ENCODE measurements at places on chromosomes 4 and X. TPM values are rescaled to one million over a fixed set of nuclear protein-coding genes. Genes with fewer than 3 reads are reported as not detected.

Gene CD40LG
- 1.6 TPM for total RNA-seq

DNA sequence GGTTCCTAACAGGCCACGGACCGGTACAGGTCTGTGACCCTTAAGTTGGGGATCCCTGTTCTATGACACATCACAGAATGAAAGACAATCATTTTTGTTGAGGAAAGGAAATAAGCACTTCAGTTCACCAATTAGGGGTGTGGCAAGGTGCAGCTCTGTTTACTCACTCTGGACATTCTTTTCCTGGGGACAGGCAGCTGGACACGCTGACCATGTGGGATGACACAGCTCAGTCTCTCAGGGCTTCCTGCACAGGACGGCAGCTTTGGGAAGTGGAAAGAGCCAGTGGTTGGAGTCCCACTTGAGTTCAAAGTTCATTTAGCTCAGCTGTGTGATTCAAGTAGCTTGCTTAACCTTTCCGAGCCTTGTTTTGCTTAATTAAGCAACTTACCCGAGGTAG is 55.7 kb downstream of the NDNF start:
- DNase-seq = no peak

Gene LCORL
- total RNA-seq = 12.6 TPM

GRCh38 chrX:147859666-147860065 is 52.1 kb upstream of the FMR1 start:
- no peak for DNase-seq

- no peak for DNase-seq
These were observed 15.7 kb downstream of the ZXDB start for GRCh38 chrX:57607295-57608187.

- DNase-seq = no peak
These were observed 94.2 kb downstream of the MAOA start for GRCh38 chrX:43750248-43750676.
